ENCODE measurements at places on chromosomes 12 and 14.

DNA sequence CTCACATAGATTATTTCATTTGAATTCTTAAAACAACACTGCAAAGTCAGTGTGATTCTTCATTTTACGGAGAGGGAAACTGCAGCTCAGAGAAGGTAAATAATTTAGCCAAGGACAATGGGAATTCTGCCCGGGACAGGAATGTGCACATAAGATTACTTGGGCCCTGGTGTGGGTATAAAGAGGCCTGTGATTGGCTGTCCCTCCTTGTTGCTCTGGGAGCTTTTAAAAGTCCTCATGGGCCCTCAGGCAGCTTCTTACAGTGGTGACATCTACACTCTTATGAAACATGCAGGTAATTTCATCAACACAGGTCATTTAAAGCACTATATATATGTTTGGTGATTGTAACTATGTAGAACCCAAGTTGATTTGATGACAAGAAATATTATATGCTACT lies 100.3 kb downstream of the ESR2 start:
- no peak for DNase-seq

DNA sequence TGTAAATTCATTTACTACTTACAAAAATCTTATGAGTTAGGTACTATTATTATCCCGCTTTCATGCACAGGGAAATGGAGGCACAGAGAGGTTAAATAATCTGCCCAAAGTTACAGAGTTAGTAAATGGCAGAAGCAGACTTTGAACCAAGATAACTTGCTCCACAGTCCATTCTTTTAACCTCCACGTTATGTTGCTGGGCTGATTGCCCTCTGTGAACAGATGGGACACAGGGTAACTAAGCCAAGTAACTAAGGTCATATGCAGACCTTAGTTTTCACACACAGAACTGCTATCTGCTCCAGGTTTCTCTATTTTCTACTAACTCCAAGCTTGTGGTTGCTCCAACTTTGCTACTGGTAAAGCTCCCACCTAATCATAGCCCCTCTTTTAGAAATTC lies 147.1 kb upstream of the IFNG-AS1 start:
- no peak for DNase-seq

- no peak for DNase-seq
Observed at GRCh38 chr12:107163413-107163812, 70.1 kb upstream of the CRY1 start.

- DNase-seq, result no peak
Observed at GRCh38 chr12:122204167-122205052, 901 bp downstream of the B3GNT4 start.

- no peak for DNase-seq
Observed at GRCh38 chr14:105374389-105374788, 23.9 kb upstream of the TEX22 start.

GRCh38 chr14:79581912-79582576 lies 629.3 kb downstream of the DIO2 start:
- no peak for DNase-seq

DNA sequence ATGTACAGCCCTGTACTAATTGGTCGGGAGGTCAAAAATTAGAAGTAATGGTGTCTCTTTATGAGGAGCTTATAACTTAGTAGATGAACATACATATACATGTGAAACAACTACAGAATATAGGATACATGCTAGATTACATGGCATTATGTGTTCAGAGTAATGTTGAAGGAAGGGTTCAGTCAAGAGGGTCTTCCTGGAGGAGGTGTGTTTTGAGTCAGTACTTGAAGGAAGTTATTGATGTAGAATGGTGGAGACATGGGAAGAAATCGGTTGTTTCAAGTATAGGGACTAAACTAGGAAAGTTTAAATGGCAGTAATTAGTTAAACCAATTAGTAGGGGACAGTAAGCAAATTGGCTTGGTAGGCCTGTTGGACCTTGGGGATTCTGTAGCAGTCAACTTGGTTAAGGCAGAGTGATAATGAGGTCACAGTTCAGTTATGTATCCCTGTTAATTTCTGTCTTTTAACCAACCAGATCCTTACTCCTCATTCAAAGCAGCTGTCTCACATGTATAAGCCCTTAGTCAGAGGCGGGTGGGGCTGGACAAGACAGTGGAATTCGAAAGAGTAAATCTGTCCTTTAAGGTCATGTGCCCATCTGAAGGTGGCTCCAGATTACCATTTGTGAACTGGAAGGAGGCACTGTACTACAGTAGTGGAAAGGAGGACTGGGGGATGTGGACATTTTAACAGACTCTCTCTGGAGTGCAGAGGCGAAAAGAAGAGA lies 3.5 kb upstream of the ANKRD52 start:
- no peak for DNase-seq

- no peak for DNase-seq
Observed at GRCh38 chr14:103529383-103530365, 678 bp downstream of the TRMT61A start.

DNA sequence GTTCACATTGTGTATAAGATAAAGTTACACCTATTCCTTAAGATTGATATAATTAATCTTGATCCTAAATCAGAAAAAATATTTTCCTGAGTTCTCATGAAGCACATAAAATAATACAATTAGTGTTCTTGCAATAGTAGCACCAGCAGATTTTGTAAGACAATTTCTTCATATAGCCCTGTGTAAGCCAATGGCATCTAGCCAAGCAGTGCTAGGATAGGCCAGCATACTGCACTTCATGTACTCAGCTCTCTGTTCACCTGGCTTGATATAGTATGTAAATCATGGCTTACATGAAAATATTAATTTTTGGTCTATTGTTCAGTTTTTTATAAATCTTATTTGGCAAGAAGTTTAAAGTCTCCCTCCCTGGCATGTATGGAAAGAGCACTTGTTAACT lies 1.9 kb downstream of the KLRF2 start:
- DNase-seq, result no peak

- DNase-seq, result no peak
Observed at GRCh38 chr14:56094076-56094475, 24.1 kb upstream of the PELI2 start.

DNA sequence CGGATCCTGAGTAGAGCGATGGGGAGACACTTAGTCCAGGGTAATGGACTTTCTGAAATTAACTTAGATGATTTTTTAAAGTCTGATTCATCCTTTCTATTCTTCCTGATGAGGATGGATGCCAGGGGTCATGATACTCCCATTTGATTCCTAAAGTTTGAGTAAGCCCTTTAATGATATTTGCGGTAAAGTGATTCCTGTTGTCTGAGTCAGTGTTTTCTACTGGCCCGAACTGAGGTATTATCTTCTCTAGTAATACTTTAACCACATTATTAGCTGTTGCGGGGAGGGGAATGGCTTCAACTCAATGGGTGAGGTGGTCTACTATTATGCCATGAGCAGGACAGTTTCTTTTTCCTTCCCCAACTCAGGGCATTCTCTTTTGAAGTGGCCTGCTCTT lies 111.6 kb downstream of the RIN3 start:
- DNase-seq, result no peak
